ENCODE measurements at places on chromosomes 4 and X.

- DNase-seq: peak; percentile 52
Observed at GRCh38 chr4:173168396-173169177, at the start of gene GALNT7. TSS of gene GALNT7 (plus strand) at chr4:173168811. CDS start at chr4:173168836, 25 bp downstream.

GRCh38 chrX:7614616-7615015 is 228.4 kb upstream of the VCX start:
- no peak for DNase-seq

GRCh38 chrX:126900937-126901336 is 81.4 kb downstream of the PRR32 start:
- DNase-seq: no peak

GRCh38 chr4:85818700-85819099 is 343.8 kb downstream of the ARHGAP24 start:
- DNase-seq: no peak

DNA sequence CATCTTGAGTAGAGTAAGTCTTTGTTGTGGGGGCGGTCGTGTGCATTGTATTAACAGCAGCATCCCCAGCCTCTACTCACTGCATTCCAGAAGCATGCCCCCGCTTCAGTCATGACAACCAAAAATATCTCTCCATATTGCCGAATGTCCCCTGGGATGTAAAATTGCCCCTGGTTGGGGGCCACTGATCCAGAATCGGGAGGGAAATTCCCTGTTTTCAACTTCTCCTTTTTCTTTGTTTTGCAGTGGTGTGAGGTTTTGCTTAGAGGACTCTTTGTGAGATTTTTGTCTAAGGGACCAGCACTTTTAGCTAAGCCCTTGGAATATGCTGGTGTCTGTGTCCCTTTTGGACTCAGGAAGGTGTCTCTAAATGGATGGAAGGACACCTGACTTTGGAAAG is 3.0 kb upstream of the IL13RA1 start:
- DNase-seq: no peak

DNA sequence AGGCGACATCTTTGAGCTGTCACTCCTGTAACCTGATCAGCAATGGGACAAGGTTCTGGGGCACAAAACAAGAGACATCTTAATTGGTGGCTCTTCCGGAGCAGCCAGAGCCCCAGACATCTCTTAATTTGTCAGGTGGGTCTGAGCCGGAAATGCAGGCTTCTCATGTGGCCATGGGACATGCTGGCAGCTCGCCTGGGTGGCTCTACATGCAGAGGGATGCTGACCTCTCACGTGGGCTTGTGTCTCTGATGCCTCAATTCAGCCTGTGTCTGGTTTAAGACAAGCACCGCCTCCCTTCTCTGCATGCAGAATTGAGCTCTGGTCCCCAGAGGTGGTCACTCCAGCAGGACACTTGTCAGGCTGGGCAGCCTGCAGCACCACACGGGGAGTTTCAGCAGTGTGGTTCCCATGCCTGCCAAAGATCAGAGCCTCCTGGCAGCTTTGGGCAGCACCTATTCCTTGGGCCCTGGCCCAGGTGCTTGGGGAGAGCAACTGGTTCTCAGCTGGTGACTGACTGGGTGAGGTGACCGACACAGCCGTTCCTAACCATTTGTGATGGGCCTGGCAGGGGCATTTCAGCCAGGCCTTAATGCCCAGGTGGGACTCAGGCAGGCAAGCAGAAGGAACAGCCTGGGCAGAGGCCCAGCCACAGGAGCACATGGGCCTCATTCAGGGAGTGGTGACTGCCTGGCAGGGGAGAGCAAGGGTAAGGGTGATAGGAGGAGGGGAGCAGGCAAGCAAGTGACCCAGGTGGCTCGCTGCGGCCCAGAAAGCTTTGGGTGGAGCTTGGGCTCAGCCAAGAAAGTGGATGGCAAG is 53.4 kb downstream of the HMX1 start:
- no peak for DNase-seq
